ENCODE measurements at places on chromosomes 4 and X.

DNA sequence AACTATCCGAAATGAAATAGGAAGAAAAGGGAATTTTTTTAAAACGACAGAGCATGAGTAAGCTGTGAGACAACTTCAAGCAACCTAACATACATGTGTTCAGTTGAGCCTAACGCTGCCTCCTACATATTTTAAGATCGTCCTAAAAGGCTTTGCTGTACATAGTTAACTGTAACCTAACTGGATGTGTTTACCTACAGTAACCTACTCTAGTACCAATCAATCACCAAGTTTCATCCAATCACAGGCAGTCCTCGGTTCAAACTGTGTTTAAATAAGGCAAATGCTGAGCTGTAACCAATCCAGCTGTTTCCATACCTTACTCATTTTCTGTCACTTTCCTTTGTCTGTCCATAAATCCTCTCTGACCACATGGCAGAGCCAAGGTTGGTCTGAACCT, 17.1 kb downstream of the RCHY1 start:
- DNase-seq = no peak

GRCh38 chrX:118760025-118760424, 32.6 kb downstream of the IL13RA1 start:
- DNase-seq = no peak

- DNase-seq = no peak
Measured at GRCh38 chr4:15756361-15756861, 21.7 kb upstream of the CD38 start.

GRCh38 chrX:2451501-2452316, 49.1 kb downstream of the DHRSX start:
- DNase-seq = no peak

DNA sequence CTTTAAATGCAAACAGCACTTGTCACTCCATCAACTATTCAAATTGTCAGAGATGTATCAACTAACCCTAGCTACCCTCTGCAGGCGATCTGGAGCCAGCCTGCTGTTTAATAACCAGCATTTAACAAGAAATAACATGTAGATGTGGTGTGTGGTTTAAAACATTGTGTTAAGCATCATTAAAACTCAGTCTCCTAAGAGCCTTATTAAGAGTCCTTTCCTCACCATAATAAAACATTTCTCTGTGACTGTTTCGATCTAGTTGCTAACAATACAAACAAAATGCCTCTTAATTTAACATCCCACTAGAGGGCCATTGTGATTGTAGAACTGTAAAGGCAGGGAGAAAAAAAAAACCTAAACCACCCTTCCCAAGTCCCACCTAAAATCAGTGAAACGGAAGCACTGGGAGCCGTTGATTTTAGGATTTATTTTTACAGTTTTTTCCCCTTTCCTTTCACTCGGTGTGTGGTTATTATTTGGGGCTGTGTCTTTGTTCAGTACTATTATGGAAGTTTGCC, 708.6 kb downstream of the C4orf33 start:
- no peak for DNase-seq

GRCh38 chrX:54473993-54474859, 21.8 kb downstream of the FGD1 start:
- no peak for DNase-seq
